ENCODE measurements at places on chromosomes 11 and 22.

DNA sequence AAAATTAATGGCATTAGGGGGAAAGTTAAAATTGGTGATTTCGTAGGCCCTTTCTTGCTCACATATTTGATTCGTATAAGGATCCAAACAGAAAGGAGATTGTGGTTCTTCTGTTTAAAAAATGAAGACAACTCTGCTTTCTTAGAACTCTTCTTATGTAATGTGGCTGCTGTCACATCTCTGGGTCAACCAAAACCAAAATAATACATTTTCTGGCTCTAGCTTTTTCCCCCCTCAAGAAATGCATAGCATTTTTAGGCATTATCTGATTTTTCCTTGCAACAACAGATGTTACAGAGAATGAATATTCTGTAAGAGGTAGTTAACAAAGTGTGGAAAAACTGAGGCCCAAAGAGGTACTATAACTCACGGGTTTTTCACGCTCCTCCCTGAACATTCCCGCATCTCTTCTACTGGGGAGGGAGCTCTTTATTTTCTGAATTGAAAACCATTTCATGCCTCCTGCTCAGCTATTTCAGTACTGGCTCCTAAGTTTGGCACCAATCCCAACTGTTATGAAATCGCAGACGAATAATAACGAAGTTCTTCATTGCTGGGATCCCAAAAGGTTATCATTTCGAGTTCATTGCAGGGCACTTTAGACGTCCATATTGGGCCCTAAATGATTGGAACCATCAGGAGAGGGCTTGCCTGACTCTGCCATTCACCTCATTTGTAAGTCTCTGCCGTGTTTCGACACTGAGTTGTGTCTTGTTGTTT lies 17.1 kb downstream of the GRAP2 start:
- DNase-seq = no peak

GRCh38 chr11:65532388-65533064 lies 7.6 kb downstream of the SCYL1 start:
- DNase-seq = no peak

DNA sequence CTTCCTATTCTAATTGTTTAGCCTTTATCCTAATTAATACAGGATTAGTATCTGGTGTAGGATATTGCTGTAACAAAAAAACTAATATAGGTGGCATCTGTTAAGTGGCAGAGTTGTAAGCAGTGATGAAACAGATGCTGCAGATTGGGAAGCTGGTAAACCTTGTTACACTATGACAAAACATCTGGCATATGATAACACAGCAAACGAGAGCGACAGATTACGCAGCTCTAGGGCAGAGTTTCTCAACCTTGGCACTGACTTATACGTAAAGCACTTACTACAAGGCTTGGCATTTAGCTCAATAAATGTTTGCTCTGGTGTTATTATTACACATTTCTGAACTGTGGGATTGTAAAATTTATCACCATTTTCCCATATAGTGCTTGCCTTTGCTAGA lies 137.0 kb downstream of the ATG16L2 start:
- DNase-seq = no peak

- peak; percentile 97 for DNase-seq
Measured at GRCh38 chr11:64305075-64305690, at the start of gene ESRRA. TSS of gene ESRRA (plus strand) at chr11:64305524. CDS start at chr11:64307180, 1,656 bp downstream.

DNA sequence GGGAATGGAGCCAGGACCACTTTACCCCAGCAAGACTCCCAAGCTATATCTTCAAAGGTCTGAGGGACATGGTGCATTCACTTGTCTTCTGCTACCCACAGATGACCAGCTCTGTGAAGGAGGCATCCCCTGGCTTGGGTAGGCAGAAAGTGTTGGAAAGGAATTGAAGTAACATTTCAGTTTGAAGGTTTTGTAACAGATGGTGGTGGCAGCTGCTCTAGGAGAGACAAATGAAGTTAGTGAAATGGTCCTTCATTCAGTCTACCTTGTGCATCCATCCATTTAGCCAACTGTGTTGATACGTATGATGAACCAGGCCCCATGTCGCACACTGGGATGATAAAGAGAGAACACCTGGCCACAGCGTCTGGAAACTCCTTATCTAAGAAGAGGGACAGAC lies 140.5 kb downstream of the COMMD9 start:
- no peak for DNase-seq

- no peak for DNase-seq
Measured at GRCh38 chr22:22866381-22867111, 21.1 kb upstream of the IGLL5 start.

- no peak for DNase-seq
Measured at GRCh38 chr11:122168218-122168617, 52.2 kb upstream of the BLID start.

DNA sequence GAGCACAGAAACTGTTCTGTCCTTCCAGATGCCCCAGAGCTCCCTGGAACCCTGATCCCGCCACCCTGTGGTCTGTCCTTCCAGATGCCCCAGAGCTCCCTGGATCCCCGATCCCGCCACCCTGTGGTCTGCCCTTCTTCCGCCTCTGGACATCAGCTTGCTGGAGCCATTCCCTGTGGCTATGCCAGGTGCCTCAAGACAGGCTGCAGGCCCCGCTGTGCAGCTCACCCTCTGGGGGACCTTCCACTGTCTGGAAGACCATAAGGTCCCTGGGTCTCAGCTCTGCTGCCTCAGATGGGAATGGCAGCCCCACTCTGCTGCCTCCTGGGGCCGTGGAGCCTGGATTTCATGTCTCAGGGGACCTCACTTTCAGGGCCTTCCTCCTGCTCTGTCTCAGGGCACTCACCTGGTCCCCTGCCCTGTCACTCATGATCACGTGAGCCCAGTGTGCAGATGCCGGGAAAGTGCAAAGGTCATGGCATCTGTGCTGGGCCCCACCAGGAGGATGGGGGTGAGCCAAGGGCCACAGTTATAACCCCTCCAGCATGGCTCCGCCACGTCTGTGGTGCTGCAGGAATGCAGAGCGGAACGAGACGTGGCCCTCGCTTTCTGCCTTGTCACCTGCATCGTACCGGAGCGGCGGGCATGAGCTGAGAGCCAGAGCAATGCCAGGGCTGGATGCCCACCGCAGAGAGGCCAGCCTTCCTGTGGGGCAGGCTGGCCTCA lies 1520.7 kb downstream of the BRD1 start:
- no peak for DNase-seq

- DNase-seq = no peak
Measured at GRCh38 chr11:65557280-65558001, 718 bp downstream of the LTBP3 start.

DNA sequence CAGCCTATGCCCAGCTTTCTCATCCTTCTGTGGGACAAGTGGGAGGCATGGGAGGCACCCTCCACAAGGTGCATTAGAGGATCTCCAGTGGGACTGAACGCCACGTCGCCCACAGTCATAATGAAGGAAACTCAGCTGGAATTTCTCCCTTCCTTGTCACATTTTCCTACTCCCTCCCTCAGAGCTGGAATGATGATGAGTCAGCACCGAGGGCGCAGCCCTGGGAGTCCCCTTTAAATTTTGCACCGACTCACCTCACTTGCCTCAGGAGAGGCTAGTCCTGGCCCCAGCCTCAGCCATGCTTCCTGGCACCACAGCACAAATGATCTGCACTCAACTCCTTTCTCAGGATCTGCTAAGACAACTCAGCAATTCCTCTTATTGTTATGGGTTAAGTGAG lies 34.3 kb downstream of the DBX1 start:
- DNase-seq = no peak

- DNase-seq = no peak
Measured at GRCh38 chr11:15107730-15108515, 6.8 kb upstream of the INSC start.

- peak; percentile 34 for DNase-seq
Measured at GRCh38 chr11:33633251-33634003, 67.2 kb downstream of the C11orf91 start.

- no peak for DNase-seq
Measured at GRCh38 chr11:122105044-122105758, 10.8 kb downstream of the BLID start.
